ENCODE measurements at places on chromosomes 6 and 20. TPM values are rescaled to one million over a fixed set of nuclear protein-coding genes. Genes with fewer than 3 reads are reported as not detected.

DNA sequence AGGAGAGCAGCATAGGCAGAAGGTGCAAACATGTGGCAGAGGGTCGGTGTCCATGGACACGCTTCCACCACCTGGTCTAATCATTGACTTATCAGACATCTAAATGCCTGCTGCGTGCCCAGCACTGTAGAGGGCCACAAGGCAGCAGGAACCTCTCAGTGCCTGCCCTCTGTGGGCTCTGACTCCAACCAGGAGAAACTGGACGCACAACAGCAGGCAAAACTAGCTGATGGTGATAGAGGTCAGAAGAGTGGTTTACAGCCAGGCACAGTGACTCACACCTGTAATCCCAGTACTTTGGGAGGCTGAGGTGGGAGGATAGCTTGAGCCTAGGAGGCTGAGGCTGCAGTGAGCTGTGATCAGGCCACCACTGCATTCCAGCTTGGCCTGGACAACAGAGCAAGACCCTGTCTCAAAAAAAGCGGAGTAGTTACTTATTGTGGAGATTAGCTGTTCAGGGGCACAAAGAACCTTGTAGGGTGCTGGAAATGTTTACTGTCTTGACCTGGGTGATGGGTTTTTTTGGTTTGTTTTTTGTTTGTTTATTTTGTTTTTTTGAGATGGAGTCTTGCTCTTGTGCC is 46.5 kb downstream of the PPARD start:
- DNase-seq = no peak

ENPP5 gene
- 0.59 TPM for total RNA-seq

DNA sequence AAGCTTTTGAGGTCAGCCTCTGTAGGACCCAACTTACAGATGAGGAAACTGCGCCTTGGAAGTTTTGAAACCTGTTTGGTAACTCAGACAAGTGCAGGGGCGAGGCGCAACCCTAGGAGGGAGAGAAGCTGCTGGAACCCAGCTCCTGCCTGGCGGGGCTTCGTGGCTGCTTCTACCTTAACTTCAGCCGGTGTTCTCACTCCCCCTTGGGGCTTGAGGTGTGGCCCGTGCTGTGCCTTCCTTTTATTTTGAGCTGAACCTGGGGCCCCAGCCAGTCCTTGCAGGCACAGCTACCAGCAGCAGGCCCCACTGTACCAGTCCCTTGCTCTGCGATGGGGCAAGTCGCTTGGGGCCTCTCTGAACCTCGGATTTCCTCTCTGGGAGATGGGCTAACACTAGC is 12.0 kb downstream of the RBM38 start:
- no peak for DNase-seq

- DNase-seq = no peak
Observed at GRCh38 chr6:77151241-77151640, 312.1 kb downstream of the HTR1B start.

GRCh38 chr6:158251565-158251964 is 60.7 kb upstream of the TULP4 start:
- DNase-seq = no peak

DNA sequence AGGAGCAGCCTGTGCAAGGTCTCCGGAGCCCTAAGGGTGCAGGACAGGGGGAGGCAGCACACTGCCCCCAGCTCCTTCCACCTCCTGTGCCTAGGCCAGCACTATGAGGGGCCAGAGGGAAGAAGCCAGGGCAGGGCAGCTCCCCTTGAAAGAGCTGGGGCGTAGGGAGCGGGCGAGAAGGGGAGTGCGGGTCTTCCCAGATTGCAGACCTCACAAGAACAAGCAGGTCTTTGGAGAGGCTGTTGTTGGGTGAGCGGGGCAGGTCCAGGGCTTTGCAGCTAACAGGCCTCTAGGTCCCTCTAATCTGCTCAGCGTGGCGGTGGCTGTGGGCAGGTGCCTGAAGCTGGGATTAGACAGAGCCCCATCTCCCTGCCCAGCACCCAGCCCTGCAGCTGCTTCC is 22.4 kb upstream of the CST1 start:
- no peak for DNase-seq

CRIP3 gene
- total RNA-seq = 1.1 TPM

GRCh38 chr6:92315312-92315711 is 1104.0 kb downstream of the EPHA7 start:
- no peak for DNase-seq

WFDC10B gene
- not detected for total RNA-seq

DNA sequence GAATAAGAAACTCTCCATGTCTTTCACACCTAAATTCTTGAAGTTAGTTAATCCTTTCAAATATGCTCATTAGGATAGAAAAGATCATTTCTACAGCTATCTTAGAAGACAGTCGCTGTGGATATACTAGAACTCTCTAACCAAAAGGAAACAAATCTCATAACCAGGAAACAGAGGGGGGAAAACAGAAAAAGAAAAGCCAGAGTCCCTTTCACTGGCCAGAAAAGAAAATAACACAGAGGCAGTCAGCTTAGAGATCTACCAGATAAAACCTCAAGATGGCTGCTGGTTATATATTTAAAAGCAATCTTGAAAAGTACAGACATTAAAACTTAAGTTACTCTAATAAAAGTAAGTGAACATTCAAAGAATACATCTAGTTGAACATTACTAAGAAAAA is 19.6 kb downstream of the NUP153 start:
- no peak for DNase-seq

DNA sequence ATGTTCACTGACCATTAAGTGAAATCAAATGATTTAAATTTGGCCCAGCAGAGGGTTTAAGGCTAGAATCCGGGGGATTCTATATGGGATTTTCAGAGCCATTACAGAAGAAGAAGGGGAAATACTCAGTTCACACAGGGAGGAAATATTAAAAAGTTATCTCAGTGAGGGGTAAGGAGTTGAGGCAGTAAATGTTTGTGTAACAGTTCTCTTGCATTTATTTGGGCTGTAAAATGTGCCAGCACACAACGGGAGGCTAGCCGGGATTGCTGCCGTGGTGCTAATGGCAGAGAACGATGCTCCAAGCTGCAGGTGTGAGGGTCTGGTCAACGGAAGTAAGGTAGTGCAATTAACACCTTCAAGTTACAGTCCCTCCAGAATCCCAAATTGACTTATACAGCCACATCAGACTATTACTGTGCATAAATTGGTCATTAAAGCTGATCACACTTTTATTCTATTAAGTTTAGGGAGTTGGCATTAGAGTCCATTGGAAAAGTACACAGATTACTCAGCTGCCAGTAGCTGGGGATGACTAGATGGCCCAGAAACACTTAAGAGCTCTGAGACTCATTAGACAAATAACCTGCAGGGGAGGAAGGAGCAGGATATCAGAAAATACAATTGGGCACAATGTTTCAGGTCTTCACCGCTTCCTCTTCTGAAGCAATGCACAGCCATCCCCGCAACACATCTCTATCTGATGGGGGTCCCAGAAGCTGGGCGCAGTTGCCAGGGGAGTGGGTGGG is 31.3 kb downstream of the PPP1R3G start:
- DNase-seq = no peak

- DNase-seq = no peak
Observed at GRCh38 chr20:31711179-31712111, 11.2 kb downstream of the BCL2L1 start.

DNA sequence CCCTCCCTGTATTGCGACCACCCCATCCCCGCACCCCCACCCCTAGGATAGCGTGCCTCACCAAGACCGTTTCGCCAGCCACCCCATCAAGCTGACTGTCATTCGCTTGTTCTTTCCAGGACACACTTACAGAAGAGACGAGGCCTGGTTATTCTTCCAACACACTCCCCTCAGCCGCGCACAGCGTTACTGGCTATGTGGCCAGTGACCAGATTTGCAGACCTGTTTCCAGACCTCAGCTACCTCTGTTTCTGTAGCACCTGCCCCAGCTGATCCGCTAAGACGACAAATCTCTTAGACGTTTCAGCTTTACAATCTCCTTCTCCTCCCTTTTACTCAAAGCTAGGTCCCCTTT is 26.1 kb downstream of the HLA-F start:
- no peak for DNase-seq

- no peak for DNase-seq
Observed at GRCh38 chr20:15571056-15571455, 1002.2 kb downstream of the KIF16B start.

GRCh38 chr6:116596815-116597214 is 19.5 kb upstream of the RSPH4A start:
- no peak for DNase-seq

GRCh38 chr20:61385296-61385695 is 133.2 kb downstream of the CDH4 start:
- no peak for DNase-seq

HMGCLL1 gene
- 0.84 TPM for total RNA-seq

DNA sequence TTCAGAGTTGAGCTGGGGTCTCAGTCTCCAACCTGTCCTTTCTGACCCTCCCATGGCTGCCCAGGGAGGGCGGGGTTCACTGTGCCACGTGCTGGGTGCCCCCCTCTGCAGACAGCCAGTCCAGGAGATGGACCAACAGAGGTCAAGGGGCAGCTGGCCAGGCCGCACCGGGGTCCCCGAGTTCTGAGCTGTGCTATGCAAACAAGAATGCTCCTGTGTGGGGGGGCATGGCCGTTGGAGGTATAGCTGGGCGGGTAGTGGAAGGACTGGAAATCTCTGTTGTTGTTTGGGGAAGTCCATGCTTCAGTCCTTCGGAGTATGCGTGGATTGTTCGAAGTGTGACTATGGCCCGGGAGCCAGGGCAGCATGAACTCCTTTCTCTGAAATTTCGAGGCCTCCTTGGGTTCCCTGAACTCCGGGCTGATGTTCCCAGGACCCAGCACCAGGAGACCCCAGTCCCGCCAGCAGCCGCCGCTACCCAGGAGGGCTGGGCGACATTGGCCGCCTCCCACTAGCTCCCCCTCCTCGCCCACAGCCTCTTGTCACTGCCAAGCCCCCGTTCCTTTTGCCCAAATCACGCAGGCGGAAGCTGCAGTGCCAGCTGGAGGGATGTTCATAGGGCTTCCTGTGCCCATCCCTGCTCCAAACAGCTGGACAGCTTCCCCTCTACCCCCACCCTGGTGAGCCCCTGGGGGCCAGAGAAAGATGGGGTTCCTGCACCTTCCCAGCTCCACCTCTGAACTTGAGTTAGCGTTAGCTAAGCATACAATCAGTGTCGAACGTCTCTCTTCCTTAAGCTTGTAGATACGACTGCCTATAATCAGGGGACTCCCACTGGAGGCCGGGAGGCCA is 126.6 kb downstream of the TAF4 start:
- no peak for DNase-seq

BPIFB1 gene
- total RNA-seq = not detected

DNA sequence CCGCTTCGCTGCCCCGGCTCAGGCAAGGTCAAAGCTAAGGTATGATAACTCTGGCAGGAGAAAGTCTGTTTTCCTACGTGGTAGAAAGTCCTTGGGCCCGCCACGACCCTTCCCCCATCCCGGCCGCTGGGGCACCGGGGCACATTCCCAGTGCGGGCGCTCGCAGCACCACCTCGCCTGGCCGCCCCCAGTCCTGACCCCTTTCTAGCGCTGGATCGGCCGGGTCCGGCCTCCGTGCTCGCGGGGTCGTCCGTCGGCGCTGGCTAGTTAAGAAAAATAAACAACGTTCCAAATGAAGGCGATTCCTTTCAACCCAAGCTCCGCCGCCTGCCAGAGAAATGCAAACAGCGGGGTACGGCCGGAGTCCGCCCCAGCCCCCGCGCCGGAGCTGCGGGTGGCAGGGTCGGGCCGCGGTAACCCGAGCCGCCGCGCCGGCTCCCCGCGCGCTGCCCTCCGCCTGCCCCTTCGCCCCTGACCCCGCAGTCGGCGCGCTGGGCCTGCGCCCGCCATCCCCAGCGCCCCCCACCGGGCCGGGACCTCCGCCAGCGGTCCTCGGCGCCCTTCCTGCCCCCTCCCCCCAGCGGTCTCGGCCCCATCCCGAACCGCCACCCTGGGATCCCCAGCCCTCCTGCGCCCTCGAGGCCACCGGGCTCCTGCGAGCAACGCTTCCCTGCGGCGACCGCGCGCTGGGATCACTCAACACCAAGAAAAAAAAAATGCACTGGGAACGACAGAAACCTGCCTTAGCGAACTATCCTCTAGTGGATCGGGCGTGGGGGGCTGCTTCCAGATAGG is 37.6 kb downstream of the NCR2 start:
- DNase-seq = no peak

DNA sequence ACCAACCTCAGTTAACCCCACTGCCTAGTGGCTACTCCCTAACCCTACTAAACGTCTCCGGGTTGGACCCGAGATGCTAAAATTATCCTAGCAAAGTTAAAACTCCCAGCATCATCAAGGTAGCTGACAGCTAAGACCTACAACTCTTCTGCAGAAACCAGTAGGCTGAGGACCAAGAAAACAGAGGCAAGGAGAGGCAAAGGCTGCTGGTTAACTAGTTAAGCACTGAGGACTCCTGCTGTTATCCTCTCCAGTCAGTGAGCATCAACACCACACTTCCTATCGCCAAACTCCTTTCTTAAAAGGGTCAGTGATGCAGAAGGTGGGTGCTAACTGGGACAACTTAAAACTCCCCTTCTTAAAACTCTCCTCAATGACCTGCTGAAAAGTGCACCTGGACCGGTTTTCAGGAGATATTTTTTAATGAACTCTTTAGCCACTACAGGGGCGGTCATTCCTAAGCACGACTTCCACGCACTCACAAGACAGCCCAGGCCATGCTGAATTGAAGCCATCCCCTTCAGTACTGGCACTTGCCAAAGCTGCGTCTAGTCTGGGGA is 1.7 kb downstream of the TRERF1 start:
- no peak for DNase-seq

DLK2 gene
- total RNA-seq = 1.0 TPM

- no peak for DNase-seq
Observed at GRCh38 chr6:11830520-11830919, 51.9 kb upstream of the ADTRP start.

DNA sequence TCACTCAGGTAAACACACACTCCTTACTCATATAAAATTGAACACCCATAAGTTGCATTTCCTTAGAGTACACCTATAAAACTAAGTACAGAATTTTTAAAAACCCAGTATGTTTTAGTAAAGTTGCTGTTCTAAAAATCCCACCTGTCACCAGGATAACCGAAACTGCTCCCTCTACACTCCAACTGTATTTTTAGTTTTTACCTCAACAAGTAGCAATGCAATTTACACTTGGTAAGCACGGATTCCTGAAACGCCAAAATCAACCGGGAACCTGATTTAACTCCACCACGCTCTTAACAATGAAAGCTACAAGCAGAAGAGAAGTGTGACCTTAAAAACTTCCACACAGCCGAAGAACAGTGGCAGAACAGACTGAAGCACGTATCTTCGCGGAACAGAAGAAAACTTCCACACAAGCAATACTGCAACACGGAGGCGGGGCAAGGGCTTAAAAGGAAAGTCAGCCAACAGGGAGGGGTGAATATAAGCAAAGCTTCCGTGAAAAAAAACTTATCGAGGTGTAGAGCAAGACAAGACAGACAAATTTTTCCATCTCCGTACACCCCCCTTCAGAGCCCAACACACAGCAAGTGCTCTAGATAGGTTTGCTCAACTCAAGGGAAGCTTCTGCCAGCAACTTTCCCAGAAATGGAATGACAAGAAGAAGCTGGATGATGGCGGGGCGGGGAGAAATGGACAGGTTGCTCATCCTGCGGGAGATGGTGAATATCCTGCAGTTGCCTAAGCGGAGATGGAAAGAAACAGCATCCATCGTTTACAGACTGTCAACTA is 1.4 kb downstream of the STAU1 start:
- DNase-seq = peak; percentile 70

Data from liver (tissue), 10 donors.